ENCODE measurements at places on chromosomes 16 and 17.

- DNase-seq, result no peak
Observed at GRCh38 chr16:85126394-85126704, 14.1 kb upstream of the CIBAR2 start.

DNA sequence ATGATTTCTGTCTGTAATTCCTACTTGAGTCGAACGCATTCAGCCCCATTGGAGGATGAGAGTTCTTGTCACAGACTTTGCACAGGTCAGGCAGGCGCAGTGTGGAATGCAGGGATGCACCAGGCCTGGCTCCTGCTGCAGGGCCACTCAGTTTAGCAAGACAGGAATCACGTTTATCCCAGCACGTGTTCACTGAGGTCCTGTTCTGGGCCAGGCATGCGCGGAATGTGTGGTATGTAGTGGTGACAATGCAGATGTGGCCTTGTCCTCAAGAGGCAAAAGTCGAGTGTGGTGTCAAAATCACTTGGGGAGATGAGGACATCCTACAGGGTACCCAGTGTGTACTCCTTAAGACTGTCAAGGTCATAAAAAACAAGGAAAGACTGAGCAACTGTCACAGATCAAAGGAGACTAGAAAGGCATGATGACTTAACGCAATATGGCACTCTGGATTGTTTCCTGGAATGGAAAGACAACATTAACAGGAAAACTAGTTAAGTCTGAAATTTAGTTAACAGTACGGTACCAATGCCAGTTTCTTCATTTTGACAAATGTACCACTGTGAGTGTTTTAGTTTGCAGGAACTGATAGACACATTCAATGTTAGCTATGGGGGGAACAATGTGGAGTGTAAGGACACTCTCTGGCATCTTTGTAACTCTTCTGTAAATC, 121.5 kb upstream of the ADAMTS18 start:
- DNase-seq, result no peak

- DNase-seq, result no peak
Observed at GRCh38 chr16:12802661-12803060, 1.0 kb downstream of the CPPED1 start.

DNA sequence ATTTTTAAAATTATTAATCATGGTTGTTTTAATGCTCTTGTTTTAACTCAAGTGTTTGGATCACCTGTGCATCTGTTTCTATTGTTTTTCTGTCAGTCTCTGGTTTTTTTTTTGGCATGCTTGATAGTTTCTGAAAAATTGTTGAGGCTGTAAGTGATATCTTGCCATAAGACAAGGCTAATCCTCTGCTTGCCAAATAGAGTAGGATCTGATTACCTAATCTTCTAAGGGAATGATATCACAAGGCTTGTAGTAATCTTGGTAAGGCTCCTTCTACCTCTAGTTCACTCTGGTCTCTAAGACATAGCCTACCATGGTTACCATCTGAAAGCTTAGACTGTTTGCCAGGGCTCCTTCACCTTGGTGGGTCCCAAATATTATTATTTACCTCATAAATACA, 81.0 kb downstream of the ATF7IP2 start:
- DNase-seq, result no peak

- DNase-seq, result no peak
Observed at GRCh38 chr16:81539009-81539758, 94.6 kb downstream of the CMIP start.

GRCh38 chr17:36545077-36545464, 352 bp downstream of the GGNBP2 start:
- no peak for DNase-seq

DNA sequence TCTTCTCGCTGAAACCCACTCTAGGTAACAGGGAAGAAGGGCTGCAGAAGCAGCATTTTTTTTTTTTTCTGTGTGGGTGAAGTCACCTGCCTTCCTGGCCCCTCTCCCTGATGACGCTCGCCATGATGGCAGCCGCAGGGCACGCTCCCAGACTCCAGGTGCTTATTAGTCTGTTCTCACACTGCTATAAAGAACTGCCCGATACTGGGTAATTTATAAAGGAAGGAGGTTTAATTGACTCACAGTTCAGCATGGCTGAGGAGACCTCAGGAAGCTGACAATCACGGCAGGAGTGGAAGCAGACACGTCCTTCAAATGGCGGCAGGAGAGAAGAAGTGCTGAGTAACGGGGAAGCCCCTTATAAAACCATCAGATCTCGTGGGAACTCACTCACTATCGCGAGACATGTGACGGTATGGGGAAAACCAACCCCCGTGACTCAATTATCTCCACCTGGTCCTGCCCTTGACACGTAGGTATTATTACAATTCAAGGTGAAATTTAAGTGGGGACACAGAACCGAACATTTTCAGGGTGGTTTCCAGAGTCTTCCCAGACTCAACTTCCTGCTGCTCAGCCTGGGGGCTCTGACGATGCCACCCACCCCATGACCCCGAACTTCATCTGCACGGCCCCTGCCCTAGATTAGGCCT, 34.9 kb upstream of the NLRP1 start:
- DNase-seq, result no peak

- DNase-seq, result no peak
Observed at GRCh38 chr17:63490329-63490728, 13.5 kb downstream of the ACE start.

DNA sequence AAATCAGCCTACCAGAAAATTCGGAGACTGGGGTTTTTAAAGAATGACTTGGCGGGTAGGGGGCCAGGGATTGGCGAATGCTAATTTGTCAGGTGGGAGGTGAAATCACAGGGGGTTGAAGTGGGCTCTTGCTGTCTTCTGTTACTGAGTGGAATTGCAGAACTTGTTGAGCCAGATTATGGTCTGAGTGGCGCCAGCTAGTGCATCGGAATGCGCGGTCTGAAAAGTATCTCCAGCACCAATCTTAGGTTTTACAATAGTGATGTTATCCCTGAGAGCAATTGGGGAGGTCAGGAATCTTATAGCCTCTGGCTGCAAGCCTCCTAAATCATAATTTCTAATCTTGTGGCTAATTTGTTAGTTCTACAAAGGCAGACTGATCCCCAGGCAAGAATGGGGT, 762 bp upstream of the RBL2 start:
- no peak for DNase-seq

DNA sequence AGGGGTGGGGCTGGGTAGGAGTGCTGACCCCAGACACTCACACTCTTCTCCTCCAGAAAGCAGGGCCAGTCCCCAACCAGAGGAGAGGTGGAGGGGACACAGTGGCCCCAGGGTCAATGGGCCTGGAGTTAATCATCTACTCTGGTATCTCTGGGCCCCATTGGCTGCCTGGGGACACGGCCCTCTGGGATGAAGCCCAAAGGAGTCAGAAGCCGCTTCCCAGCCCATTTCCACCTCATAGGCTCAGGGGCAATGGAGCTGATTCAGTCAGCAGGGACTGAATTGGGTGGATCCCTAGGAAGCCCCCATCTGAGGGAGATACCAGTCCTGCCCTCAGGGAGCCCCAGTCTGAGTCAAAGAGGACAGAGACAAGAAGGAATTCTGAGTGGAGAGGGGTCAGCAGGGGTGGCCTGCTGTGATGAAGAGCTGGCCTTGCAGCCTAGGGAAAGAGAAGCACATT, 2.9 kb upstream of the NAGS start:
- DNase-seq, result no peak

- no peak for DNase-seq
Observed at GRCh38 chr16:88731699-88732098, 25.4 kb downstream of the CTU2 start.
